ENCODE measurements at places on chromosomes 7 and 10.
A peak's percentile ranks its signal among the peaks of the same experiment; 100 is the strongest.

DNA sequence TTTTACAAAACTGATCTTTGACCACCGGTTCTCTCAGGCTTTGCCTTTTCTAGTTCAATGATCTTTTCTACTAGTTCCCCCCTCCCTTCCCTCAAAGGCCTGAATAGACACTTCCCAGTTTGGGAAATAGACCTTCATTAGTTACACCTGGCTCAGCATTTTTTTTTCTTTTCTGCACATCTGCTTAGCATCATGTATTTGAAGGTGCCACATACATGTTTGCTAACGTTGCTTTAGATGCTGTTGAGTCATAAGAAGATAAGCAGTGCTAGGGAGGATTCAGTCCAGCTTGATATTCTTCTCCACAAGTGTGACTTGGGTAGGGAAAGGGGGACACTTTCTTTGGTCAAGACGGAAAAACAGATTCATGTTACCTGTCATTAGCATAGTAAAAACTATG is 78.3 kb downstream of the BICC1 start:
- no peak for DNase-seq

DNA sequence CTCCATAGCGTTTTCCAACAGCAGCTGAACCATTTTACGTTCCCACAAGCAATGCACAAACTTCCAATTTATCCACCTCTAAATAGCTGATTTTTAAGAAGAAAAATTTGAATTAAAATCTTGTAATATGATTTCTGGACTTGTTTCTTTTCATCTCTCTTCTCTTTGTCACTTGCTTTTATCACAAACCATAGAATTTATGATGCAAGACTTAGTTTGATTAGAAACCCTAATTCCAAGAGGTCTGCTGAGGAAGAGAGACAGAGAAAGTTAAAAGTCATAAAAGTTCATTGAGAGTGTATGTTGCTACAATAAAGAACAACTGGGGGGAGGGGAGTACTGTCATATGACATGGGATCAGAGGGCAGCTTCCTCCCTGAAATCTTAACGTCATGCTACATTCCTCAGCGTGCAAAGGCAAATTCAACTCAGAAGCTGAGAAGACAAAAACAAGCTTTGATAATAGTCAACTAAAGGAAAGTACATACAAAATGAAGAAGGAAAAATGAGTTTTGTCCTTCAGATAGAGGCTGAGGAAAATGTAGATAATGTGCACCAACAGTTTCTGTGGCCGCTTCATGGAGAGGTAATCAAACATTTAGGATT is 18.4 kb upstream of the CUBN start:
- DNase-seq: no peak

DNA sequence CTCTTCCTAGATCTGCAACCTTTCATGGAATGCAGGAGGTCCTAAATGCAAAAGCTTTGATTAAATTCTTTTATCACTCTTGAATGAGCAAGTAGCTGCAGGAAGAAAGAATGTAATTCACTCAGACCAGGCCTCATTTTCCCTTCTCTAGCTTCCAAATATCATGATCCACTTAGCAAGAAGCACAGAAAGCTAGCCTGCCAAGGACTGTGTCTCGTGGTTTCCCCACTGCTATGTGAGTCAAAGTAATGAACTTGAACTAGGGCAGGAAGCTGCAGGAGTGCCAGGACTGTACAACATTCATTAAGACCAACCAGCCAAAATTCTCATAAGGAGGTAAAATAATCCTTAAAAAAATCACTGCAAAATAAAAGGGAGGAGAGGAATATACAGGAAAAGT is 379.2 kb downstream of the CALN1 start:
- no peak for DNase-seq

DNA sequence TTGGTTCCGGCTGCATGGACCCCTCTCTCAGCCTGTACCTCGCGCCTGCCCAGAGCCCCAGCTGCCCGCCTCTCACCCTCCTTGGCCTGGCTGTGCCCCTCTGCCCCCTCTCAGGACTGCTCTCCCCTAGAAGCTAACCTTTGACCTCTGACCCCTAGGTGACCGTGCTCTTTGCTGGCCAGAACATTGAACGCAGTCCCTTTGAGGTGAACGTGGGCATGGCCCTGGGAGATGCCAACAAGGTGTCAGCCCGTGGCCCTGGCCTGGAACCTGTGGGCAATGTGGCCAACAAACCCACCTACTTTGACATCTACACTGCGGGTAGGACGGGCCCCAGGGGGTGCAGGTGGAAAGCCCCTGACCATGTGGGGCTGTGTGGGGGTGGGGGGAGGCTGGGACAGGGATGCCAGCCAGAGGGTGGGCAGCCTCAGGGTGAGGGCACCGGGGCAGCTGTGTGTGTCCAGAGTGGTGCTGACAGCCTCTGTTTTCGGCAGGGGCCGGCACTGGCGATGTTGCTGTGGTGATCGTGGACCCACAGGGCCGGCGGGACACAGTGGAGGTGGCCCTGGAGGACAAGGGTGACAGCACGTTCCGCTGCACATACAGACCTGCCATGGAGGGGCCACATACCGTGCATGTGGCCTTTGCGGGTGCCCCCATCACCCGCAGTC is 8.0 kb downstream of the FLNC start:
- no peak for DNase-seq

DNA sequence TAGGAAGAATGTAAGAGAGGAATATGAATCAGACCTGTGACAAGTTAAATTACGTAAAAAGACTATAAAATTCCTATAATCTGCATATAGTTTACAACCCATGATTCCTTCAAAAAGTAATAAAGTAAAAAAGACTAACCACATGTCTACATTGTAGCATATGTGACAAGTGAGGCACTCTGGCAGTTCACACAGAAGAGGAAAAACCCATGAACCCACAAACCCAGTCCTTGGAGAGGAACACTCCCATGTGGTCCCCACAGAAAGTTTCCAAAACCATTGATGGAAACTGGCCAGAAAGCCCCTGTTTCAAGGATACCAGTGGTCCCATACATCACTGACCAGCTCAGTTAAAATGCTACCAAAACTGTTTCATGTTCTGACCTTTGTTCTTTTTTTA is 15.7 kb downstream of the KDM7A start:
- no peak for DNase-seq

GRCh38 chr7:125670926-125671572 is 741.4 kb upstream of the POT1 start:
- DNase-seq: no peak

GRCh38 chr7:1141651-1142050 is 18.3 kb downstream of the ZFAND2A start:
- DNase-seq: no peak

- no peak for DNase-seq
These were observed 16.2 kb downstream of the LDB3 start for GRCh38 chr10:86684331-86685097.

- DNase-seq: no peak
These were observed 182.8 kb upstream of the BMPER start for GRCh38 chr7:33722383-33723101.

DNA sequence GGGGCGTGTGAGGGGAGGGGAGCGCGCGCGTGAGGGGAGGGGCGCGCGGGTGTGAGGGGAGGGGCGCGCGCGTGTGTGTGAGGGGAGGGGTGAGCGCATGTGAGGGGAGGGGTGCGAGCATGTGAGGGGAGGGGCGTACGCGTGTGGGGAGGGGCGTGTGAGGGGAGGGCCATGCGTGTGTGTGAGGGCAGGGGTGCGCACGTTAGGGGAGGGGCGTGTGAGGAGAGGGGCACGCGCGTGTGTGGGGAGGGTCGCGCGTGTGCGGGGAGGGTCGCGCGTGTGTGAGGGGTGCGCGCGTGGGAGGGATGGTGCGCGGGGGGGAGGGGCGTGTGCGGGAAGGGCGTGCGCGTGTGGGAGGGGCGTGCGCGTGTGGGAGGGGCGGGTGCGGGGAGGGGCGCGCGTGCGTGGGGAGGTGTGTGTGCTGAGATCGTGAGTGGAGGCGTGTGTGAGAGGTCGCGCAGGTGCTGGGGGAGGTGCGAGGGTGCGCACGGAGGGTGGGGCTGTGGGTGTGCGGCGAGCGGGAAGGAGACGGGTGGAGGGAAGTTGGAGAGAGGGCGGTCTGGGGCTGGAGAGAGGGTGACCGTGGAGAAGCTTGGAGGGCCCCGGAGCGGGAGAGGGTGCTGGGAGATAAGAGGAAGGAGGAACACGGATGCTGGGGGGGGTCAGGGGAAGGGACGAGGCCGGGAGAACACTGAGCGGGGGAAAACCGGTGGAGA is 19.7 kb downstream of the MXI1 start:
- peak; percentile 76 for DNase-seq

DNA sequence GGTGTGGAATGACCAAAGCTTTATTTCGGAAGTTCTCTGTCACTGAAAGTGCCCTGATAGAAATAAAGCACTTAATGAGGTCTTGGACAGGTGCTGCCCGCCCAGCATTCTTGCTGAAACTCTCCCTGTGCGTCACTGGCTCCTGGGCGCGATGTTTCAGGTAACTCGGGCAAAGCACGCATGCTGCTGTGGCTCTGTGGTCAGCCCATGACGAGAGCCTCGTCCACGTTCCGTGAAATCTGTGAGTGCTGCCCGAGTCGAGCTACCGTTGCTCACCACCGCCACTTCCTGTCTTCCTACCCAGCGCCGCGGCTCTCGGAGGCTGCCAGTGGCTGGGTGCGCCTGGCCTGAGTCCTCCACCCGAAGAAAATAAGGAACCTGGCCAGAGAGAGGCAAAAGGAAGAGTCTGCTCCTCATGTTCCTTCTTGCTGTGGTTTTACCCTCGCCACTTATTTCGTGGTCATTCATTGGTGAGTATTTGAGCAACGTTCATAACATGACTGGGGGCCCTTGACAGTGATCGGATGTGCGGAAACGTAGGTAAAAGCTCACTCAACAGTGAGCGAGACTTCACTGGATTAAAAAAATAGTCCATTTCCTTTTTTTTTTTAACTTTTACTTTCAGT is 95.5 kb downstream of the MAP3K8 start:
- peak; percentile 54 for DNase-seq

DNA sequence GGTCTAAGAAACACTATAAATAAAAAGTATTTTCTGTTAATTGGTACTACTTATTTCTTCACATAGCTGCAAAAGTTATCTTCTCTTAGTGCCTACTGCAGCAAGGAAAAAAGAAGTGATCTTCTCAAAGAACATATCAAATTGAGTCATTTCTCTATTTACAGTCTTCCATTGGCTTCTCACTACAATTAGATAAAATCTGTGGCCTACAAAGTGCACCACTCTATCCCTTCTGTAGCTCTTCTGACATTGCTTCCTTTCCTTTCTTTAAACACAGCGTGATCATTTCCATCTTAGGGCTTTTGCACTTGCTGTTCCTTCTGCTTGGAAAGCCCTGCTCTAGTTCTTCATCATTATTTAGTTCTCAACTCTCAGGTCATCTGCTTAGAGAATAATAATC is 44.7 kb downstream of the MXI1 start:
- DNase-seq: no peak

- no peak for DNase-seq
These were observed 6.5 kb upstream of the NANOS1 start for GRCh38 chr10:119022846-119023552.

- DNase-seq: no peak
These were observed 4.8 kb downstream of the VSTM2A start for GRCh38 chr7:54546986-54547314.

- DNase-seq: no peak
These were observed 100.4 kb downstream of the WDR37 start for GRCh38 chr10:1156616-1156886.

DNA sequence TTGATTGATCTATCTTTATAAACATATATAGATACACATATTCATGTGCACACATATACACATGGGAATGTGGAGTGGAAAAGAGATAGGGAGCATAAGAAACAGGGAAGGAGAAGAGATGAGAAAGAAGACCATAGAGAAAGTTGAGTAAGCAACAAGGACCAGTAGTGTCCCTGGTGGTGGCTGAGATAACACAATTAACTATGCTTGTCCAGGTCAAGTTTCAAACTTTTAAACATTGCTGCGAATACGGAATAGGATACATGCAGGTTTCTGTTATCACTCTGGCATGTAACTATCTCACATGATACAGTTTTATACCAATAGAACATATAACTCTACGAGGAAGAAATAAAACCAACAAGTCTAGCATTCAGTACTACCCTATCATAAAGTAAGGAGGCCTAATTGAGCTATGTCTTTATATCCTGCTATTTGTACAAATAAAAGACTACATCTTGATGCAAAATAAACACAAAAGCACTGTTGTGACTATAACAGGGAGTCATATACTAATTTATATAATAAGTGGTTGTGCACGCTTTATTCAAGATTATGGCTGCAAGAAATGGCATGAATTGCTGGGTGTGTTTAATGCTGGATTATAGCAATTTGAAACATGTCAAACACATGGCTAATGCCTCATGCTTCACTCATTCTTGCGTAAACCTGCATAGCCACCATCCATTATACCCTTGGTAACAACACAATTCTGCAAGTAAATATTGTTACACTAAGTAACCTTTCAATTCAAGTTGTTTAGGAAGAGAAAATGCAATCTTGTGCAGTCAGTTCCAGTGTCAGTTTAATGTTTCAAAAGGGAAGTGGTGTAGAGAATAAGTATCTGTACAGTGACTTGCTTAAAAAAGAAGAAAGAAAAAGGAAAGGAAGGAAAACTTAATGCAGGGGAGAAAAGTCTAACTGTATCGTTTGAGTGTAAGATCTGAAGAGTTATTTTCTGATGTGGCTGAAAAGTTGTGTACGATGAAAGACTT is 8.2 kb downstream of the FOXP2 start:
- no peak for DNase-seq

DNA sequence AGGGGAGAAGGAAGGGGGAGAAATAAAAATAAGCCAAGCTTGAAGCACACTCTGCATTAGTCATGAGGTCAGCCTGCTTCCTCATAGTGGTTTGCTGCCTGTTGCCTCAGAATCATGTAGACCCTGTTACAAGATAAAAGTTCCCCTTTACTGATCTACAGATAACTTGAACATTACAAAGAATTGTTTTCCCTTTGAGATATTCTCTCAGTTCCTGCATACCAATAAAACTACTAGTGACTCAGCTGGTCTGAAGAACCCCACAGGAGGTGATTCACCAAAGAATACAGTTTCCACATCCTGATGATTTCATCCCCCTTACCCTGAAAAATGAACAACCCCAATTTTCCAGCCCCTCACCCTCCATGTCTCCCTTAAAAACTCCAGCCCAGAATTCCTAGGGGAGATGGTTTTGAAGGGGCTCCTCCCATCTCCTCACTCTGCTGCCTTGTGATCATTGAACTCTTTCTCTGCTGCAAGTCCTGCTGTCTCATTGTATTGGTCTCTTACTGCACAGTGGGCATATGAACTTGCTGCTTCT is 31.5 kb upstream of the NRP1 start:
- no peak for DNase-seq

DNA sequence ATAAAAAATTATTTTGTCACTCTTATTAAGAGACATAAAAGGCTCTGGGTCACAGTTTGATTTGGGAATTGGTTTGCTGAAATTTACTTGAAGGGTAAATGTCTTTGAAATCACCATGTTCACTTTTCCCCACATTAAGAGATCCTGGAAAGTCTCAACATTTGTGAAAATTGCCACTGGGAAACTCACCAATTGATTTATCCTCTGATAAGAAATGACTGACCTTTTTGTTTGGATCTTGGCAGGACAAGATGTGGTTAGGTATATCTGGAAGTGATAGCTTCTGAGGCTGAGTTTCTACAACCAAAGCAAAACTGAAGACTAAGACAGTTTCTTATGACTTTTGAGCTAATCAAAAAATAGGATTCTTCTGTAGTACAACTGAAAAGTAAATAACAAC is 107.1 kb upstream of the TMEM106B start:
- DNase-seq: no peak

- DNase-seq: peak; percentile 42
These were observed 402 bp downstream of the MAFK start for GRCh38 chr7:1530946-1531262.
